CD4-positive, alpha-beta T cell treated with Interleukin-12 subunit alpha and Interleukin-12 subunit beta, for 1 hour (primary cell): ENCODE measurements at places on chromosomes 4 and X.

DNA sequence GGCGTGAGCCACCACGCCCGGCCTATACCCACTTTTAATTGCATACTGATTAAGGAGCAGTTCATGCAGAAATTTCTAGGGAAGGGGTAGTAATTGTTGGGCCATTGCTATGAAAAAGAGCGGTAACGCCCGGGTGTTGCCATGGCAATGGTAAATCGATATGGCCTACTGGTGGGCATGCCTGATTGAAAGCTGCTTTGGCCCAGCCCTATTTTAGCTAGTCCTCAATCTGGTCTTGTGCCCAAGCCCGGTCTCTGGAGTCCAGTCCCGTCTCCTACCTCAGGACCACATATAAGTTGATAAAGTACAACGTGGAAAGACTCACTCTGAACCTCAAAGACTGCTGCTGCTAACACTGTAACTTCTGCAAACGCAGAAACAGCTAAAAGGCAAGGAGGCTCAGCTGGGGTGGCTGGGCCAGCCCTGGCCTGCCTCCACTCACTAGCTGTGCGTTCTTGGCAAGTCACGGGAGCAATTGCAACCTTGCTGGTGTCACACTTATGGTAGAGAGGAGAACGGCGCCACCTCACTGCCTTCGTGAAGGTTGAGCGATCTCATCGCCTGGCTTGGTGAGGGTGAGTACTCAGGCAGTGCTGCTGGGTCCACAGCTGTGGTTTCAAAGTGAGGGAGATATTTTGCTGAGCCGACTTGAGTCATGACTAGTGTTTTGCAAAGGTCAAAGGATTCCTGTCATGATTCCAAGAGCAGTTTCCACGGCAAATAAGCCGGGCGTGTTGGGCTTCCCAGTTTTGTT, 57.0 kb upstream of the GRPEL1 start:
- no peak for DNase-seq

GRCh38 chr4:143285696-143286437, 50.8 kb upstream of the GAB1 start:
- DNase-seq: no peak

GRCh38 chr4:176358083-176358469, 38.3 kb downstream of the SPCS3 start:
- DNase-seq: no peak

DNA sequence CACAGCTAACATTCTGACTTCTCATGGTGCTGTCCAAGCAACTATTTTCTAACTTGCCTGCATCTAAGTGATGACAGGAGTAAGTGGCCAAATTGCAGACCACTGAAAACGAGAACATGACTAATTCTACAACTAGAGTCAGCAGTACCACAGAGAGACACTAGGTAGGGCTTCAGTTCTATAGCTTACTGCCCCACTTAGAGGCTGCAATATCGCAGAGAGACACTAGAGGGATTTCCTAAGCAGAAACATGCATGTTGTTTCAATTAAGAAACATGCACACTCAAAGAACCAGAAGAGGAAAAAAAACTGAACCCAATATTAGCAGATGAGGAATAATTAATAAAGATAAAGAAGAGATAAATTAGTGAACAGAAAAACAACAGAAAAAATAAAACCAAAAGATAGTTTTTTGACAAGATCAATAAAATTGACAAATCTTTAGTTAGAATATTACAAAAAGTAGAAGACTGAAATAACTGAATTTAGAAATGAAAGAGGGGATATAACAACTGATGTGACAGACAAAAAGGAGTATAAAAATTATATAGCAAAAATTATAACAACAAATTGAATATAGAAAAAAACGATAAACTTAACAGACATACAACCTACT, 100.8 kb downstream of the SPIN4 start:
- DNase-seq: peak; percentile 58

GRCh38 chr4:19520939-19521520, 730.7 kb upstream of the SLIT2 start:
- no peak for DNase-seq
